H9 (cell line): ENCODE measurements at places on chromosomes 11 and 22.

DNA sequence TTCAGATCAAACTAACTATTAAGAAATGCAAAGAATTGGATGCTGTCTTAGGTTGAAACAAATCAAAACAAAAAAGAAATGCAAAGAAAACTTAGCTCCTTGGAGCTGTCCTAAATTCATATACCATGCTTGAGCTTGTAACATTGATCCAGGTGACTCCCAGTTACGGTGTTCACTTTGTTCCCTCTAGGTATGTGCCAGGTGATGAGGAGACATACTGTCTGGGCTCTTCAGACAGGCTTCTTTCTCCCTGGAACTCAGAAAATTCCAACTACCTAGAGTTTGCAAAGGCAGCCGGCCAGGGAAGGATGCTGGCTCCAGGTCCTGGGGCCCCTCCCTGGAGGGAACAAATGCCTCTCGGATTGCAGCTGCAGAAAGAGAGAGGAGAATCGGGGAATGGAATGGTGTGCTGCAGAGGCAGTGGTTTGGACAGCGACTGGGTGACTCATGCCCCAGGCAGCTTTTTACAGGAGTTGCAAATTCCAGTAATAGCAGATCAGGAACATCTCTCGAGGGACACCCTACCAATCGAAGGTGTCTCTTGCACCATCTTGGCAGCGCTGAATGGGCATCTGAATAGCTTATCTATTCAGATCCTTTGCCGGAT is 12.3 kb upstream of the ASPHD2 start:
- peak; percentile 80 for DNase-seq

- DNase-seq = no peak
Measured at GRCh38 chr11:19951558-19952115, 208.6 kb downstream of the DBX1 start.

- no peak for DNase-seq
Measured at GRCh38 chr11:129731316-129731715, 84.3 kb upstream of the TMEM45B start.

- peak; percentile 67 for DNase-seq
Measured at GRCh38 chr11:8932564-8933180, at the start of gene C11orf16. Gene C11orf16, minus strand, starts transcription at chr11:8932947. Its CDS starts 639 bp downstream, at chr11:8932308.

GRCh38 chr22:39422721-39423120 is 23.1 kb downstream of the TAB1 start:
- no peak for DNase-seq

GRCh38 chr11:12979928-12980689 is 29.0 kb upstream of the RASSF10 start:
- no peak for DNase-seq

DNA sequence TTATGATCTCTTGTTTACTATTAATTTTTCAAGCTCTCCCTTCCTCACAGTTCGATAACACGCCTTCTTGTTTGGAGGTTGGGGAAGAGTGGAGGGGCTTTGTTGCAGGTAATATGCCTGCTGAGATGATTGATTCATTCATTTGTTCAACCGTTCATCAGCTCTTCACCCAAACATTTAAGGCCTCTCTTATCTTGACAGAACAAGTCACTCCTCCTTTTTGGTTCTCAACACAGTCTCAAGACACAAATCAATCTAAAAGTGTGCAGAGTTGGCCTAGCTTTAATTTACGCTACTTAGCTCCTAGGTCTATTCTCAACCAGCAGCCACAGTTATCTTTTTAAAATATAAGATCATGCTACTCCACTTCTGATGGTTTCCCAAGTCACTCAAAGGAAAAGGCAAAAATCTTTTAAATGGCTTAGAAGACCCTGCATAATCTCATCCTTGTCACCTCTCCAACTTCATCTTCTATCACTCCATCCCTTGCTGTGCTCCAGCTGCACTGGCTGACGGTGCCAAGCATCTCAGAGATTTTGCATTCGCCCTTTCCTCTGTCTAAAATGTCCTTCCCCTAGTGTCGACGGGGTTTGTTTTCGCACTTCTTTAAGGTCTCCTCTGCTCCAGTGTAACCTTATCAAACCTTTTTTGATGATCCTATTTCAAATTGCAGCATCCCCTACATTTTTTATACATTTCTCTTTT is 60.3 kb downstream of the AMBRA1 start:
- DNase-seq = no peak

DNA sequence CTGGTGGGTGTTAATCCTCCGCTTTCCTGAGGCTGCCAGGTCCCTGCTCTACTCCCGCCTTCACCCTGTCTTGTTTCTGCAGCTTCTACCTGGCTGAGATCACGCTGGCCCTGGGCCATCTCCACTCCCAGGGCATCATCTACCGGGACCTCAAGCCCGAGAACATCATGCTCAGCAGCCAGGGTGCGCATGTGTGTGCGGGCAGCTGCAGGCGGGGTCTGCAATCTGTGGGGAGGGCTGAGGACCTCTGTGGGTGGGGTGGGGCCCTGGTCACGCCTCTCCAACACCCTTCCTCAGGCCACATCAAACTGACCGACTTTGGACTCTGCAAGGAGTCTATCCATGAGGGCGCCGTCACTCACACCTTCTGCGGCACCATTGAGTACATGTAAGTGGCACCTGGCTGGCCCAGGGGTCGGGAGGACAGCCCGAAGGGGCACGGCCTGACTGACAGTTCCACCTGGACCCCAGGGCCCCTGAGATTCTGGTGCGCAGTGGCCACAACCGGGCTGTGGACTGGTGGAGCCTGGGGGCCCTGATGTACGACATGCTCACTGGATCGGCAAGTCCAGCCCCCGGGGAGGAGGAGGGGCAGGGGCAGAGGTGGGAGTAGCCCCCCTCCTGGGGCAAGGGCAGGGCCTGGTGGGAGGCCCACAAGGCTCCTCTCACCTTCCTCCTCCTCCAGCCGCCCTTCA is 4.5 kb downstream of the RPS6KB2 start:
- no peak for DNase-seq

GRCh38 chr11:10600570-10601248 is 32.2 kb upstream of the LYVE1 start:
- DNase-seq = no peak

- peak; percentile 91 for DNase-seq
Measured at GRCh38 chr22:39003165-39003638, 10.9 kb upstream of the APOBEC3C start.

DNA sequence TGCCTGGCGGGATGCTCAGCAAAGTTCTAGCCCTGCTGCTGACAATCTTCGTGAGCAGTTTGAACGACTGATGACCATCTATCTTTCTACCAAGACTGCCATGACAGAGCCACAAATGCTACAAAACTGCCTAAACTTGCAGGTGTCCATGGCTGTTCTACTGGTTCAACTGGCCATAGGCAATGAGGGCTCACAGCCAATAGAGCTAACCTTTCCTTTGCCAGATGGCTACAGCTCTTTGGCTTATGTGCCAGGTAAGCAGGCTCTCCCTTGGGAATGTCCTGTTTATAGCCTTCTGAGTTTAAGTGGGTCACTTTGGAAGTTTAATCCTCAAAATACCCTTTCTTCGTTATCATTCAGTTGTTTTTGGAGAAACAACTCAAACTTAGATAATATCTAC is 20.1 kb downstream of the UBE4A start:
- DNase-seq = no peak

- DNase-seq = no peak
Measured at GRCh38 chr22:37148031-37148651, 1.6 kb downstream of the IL2RB start.

DNA sequence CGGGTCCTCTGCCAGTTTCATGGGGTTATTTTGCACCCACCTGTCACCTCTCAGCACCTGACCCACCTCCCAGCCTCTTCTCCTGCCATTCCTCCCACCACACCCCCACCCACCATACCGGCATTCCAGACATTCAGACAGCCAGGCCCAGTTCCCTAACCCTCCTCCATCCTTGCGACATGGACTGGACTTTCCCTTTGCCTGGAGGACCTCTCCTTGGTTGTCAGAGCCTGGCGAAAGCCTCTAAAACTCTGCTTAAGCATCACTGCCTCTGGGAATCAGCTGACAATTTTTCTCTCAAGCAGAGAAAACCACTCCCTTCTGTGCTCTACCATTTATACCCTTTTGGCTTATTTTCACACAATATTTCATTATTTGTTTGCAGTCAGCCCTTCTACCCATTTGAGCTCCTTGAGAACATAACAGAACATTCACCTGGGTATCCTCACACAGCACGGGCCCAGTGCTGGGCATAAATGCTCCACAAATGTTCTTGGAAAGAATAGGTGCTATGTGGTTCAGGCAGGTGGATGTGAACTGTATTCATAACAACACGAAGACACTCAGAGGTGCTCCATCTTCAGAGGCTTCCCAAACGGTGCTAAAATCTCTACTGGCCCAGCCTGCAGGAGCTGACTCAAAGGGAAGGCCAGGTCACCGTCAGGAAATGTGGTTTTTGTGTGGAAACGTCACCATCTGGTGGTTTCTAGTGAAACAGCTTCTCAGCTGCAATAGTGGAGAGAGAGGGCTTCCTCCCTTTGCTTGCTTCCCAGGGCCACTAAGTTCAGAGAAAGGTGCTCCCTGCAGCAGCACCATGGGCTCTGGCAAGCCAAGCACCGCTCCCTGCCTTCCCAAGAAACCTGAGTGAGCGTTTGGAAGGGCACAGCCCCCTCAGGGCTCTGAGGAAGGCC is 10.4 kb downstream of the SPATA19 start:
- DNase-seq = peak; percentile 82

- DNase-seq = no peak
Measured at GRCh38 chr11:44849424-44849823, 101.3 kb downstream of the TP53I11 start.

DNA sequence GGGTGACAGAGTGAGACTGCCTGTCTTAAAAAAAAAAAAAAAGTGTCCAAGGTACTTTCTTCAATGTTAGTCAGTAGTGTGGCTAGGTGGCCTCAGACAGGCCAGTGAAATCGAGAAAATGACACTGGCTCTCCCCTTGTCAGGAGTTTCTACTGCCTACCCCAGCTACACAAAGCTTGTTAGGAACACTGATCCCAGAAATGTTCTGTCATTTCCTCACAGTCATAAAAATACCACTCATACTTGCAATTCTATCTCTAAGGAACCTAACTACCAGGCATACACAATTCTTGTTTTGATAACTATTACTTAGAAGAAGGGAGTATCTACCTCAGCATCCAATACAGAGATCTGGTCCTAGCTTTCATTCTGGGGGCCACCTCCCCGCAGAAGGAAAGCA is 31.3 kb downstream of the ATP6V1E1 start:
- DNase-seq = no peak

DNA sequence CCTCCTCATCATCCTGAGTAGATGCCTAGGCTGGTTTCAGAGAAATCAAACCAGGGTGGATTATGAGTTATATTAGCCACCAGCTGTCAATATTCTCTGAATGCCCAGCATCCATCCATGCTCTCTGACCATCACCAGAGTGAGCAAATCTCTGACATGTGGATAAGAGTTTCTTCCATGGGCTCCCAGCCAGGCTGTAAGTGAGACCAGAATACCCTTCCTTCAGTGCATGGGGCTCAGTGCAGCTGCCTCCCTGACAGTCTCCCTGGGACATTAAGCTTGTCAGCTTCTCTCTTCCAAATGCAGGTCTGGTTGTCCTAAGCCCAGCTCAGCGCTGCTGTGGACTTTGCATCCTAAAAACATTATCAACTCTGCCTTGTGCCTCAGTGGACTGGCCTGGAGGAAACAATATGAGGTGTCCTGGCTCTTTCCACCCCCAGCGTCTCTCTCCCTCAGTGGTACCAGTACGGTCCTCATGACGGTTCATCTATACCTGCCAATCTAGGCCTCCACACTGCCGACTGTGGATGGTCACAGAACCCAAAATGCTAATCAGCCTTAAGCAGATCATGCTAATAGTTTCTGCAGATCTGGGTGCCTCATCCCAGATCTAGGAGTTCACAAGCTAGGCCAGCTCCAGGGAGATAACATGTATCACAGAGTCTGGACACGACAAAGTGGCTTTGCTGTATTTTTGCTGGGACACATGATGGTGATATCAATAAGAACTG is 41.6 kb upstream of the PRAME start:
- DNase-seq = no peak

- DNase-seq = no peak
Measured at GRCh38 chr11:101446238-101446637, 137.6 kb downstream of the TRPC6 start.

DNA sequence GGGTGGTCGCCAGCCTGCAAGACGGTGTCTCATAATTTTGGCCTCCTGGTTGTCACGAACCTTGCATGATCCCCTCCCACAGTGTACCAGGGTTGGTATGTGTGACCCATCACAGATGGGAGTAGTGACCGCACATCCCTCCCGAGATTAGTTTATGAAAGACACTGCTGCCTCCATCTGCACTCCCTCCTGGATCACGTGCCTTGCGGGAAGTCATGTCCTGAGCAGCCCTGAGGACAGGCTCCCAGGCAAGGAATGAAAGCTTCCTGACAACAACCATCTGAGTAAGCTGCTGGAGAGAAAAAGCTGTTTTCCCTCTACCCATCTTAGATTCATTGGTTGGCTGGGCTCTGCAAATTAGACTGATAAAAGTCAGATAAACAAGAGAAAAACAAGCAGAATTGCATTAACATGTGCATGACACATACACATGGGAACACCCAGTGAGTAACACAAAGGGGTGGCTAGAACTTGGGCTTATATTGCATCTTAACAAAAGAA is 14.4 kb upstream of the PAMR1 start:
- DNase-seq = no peak

DNA sequence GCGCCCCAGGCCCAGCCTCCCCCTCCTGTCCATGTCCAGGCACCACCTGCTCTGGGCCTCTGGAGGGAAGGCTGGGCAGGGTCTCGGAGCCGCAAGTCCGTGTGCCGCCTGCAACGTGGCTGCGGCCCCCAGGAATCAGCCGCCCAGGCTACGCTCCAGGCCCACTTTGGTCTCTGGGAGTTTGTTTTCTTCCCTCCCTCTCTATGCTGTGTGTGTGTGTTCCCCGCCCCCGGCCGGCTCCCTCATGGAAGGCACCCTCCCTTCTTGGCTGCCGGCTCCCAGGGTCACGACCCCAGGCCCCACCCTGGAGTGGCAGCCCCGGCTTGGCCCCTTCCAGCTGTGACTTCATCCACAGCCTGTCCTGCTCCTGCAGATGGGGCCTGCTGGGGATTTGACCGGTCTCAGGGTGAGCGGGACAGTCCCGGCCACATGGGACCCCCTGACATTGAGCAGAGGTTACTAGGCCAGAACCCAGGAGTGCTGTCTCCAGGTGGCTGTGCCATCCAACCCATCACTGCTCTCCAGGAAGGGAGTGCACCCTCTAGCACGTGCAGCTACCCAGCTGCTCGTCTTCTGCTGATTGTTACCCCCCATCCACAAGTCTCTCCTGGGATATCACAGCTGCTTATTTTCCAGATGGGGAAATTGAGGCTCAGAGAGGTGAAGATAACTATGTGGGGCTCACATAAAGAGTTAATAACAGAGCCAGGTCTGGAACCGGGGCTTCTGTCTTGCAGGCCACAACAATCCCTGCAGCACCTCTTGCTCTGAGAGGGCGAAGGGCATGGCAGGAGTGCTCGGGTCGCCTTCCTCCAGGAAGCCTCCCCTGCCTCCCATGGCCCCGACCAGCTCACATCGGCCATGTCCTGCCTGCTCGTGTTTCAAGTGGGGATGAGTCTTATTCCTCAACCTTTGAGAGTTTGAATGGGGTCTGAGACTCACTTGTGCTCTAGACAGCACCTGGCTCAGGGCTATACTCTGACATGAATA is 2.8 kb upstream of the LIF start:
- DNase-seq = no peak

DNA sequence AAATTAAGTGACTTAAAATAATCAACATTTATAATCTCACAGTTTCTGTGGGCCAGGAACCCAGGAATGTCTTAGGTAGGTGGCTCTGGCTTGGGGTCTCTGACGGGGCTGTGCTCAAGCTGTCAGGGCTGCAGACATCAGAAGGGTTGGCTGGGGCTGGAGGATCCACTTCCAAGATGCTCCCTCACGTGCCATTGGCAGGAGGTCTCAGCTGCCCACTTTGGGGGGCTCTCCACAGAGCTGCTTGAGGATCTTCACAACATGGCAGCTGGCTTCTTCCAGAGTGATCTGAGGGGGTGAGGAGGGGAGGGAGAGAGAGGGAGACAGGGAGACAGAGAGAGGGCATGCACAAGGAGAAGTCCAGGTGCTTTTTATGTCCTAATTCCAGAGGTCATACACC is 18.1 kb downstream of the SLC2A11 start:
- DNase-seq = no peak
